ENCODE measurements at places on chromosomes 5 and 9. TPM values are rescaled to one million over a fixed set of nuclear protein-coding genes. Genes with fewer than 3 reads are reported as not detected.
A peak's percentile ranks its signal among the peaks of the same experiment; 100 is the strongest.

Gene STKLD1
- total RNA-seq = 0.41 TPM

Gene NAA35
- 32.3 TPM for total RNA-seq

Gene TRPM3
- 0.72 TPM for total RNA-seq

Gene RRAGA
- total RNA-seq = 44.3 TPM

Gene DMRT3
- total RNA-seq = not detected

GRCh38 chr9:32716955-32717543 is 66.3 kb upstream of the TMEM215 start:
- DNase-seq = no peak

DNA sequence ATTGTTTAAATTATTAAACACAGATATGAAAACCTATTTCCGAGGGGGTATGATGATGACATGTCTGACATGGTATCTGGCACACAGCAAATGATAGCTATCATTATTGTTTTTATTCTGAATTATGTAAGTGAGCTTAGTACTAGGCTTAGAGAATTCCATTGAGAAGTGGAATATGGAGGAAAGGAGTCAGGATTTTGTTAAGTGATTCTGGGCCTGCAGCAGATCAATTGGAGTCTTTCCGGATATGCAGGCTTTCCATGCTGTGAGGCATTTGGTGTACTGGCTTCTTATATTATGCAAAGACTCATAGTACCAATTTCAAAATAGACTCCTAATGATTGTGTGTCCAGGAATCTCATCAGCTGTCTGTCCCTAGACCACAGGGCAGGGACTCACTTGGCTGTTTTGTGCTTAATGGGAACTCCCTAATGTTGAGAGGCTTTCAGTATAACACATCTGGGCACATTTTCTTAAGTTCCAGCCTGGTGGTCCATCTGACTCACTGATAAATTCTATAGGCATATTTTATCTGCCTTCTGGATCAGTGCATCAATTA is 180.0 kb upstream of the KLF9 start:
- DNase-seq = no peak

DNA sequence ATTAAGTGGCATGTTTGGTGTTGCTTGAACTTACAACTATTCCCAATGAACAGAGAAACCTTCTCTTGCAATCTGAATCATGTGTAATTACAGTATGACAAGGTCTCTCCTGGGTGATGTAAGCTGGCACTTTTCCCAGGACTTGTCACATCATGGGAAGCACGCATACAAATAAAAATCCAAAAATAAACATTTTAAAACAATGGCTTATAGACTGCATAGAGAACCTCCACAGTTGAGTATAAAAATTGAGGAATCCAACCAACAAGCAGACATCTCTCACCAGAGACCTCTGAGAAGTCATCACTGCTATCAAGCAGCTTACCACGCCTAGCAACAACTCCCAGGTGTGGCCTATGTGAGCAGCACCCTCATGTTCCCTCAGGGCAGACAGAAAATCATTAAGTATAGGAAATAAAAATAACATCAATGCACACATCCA is 3.9 kb downstream of the MLLT3 start:
- peak; percentile 72 for DNase-seq

- DNase-seq = no peak
These were observed 15.7 kb upstream of the STARD4 start for GRCh38 chr5:111528056-111528455.

Data from tongue (tissue), 3 donors.